Activated T-cell treated with anti-CD3 and anti-CD28 coated beads, Interleukin-2, amount 50 U/mL, for 72 hours (primary cell): ENCODE measurements at places on chromosomes 7 and 10. TPM values are rescaled to one million over a fixed set of nuclear protein-coding genes. Genes with fewer than 3 reads are reported as not detected.

MEOX2 gene
- not detected for total RNA-seq

PNLIPRP2 gene
- total RNA-seq = not detected

RBM20 gene
- 0.37 TPM for total RNA-seq

TRIM4 gene
- 34.9 TPM for total RNA-seq

LGI1 gene
- total RNA-seq = not detected

- DNase-seq = no peak
- H3K4me3 ChIP-seq = no peak overlapping the region
- no peak overlapping the region for H3K27ac ChIP-seq
- H3K4me1 ChIP-seq = peaks cover 11% of the 10 kb centered on the region
- no peaks in the 10 kb centered on the region for H3K27me3 ChIP-seq
- H3K36me3 ChIP-seq = peaks cover 17% of the 10 kb centered on the region
Observed at GRCh38 chr7:103113164-103113563, 35.7 kb downstream of the NAPEPLD start.

DNA sequence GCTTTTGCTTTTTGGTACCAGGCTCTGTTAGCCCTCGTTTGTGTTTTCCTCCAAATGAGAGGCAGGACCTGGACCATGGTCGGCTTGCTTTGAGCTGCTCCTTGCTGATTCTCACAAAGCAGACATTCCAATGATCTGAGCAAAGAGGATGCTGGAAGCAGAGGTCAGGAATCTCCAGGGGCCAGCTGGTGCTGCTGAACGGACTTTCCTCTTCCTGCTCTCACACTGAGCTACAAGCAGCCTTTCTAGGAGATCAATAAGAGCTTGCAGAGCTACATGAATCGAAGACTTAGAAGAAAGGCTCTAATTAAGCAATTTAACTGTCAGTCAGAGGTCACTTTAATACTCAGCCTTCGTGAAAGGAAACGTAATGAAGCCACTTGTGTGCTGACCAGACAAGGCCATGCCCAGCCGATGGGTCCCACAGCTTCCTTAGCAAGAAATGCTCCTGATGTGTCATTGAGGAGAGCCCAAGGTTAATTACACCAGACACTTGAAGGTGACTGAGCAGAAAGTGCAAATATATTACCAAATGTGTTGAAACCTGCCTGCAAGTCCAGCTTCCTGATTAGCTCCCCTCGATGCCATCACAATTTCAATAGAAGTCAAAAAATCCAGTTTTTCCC is 151.3 kb upstream of the RSU1 start:
- DNase-seq = no peak
- no peaks in the 10 kb centered on the region for H3K36me3 ChIP-seq
- no peak overlapping the region for H3K27ac ChIP-seq
- H3K4me3 ChIP-seq = peak overlapping the region; percentile 64
- H3K27me3 ChIP-seq = no peaks in the 10 kb centered on the region

- peaks cover 11% of the 10 kb centered on the region for H3K27me3 ChIP-seq
- no peak for DNase-seq
- no peak overlapping the region for H3K4me3 ChIP-seq
- no peak overlapping the region for H3K27ac ChIP-seq
- no peaks in the 10 kb centered on the region for H3K4me1 ChIP-seq
Observed at GRCh38 chr7:116293139-116293538, 82.8 kb downstream of the TES start.

DNA sequence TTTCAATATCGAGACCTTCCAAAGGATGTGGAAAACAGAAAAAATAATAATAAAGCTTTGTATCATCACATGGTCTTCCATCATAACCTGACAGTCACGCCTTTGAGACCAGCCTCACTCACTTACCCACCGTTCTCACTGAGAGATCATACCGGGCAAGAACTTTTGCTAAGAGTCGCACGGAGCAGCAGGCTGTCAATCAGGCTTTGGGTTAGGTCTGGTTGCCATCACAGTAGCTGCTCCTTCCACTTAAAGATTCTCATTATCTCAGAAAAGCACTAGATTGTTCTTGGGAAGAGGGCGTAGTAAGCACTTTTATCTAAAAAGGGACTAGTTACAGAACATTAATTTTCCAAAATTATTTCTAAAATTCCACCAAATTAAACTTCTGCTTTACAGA is 2.0 kb downstream of the RELN start:
- DNase-seq = no peak
- no peak overlapping the region for H3K27ac ChIP-seq
- H3K4me1 ChIP-seq = peaks cover 7% of the 10 kb centered on the region
- no peaks in the 10 kb centered on the region for H3K36me3 ChIP-seq
- no peak overlapping the region for H3K4me3 ChIP-seq

- H3K27ac ChIP-seq = no peak overlapping the region
- no peak for DNase-seq
- H3K4me1 ChIP-seq = no peaks in the 10 kb centered on the region
- H3K36me3 ChIP-seq = no peaks in the 10 kb centered on the region
Observed at GRCh38 chr7:41183741-41184140, 519.1 kb downstream of the INHBA start.

DNA sequence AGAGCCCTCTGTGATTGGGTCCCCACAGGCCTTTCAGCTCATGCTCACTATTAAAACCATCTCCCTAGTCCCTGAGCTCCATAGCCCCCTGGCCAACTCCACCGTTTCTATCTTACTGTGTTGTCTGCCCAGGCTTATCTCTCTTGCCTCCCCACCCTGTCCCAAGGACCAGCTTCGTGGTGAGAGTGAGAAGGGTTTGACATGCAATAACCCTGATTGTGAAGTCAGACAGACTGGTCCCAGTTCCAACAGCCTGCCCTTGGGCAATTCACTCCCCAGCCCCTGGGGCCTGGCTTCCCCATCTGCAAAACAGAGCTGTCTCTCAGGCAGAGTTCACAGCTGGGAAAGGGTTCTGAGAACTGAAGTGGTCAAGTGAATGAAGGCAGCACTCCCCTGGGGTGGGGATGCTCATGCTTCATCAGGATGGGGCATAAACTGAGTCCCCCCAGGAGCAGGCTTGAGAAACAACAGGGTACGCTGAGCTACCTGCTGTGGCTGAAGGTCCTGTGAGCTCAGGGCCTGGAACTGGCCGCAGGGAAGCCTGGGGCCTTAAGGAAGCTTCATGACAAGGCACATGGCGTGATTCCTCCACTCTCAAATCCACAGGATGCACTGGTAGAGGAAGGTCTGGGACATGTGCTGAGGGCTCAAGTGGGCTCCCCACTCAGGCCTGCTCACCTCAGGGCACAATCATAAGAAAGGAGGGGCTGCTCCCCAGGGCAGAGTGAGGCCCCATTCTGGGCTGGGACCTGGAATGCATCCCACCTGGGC is 1.8 kb upstream of the PPIF start:
- no peak overlapping the region for H3K4me3 ChIP-seq
- peaks cover 12% of the 10 kb centered on the region for H3K36me3 ChIP-seq
- no peak overlapping the region for H3K27ac ChIP-seq
- peaks cover 21% of the 10 kb centered on the region for H3K4me1 ChIP-seq

- no peak overlapping the region for H3K27ac ChIP-seq
- DNase-seq = no peak
- H3K27me3 ChIP-seq = peaks cover 7% of the 10 kb centered on the region
Observed at GRCh38 chr7:140659856-140660255, 12.9 kb upstream of the ADCK2 start.
